ENCODE measurements at places on chromosomes 6 and 20.
A peak's percentile ranks its signal among the peaks of the same experiment; 100 is the strongest.

DNA sequence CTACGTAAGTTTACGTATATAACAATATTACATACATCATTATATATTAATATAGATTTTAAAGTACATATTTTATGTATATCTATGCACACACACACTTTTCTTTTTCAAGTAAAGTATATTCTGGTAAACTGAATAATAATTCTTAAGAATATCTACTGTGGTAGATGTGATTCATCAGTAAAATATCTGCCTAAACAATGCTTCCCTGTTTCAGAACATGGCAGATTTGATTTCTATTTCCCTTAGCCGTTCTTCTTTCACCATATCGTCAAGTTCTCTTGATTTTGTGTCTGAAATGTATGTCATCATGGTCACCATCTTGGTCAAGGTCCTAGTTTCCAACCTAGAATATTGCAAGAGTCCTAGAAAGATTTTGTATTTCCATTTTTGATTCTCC lies 195.6 kb downstream of the HDGFL1 start:
- DNase-seq = peak; percentile 76

DNA sequence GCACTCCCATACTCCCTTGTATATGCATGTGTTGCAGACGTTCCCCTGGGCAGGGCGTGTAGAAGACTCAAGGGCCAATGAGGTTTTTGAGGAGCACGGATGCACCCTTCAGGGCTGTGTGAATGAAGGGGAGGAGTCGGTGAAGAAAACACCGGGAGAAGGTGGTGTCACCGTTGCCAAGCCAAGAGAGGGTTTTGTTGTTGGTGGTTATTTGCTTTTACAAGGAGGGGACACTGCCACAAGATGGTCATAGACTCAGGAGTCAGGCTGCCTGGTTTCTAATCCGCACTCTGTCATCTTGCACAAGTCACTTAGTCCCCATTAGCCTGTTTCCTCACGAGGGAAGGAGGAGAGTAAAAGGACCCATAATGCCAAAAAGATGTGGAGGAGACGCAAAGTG lies 124.0 kb downstream of the PXDC1 start:
- DNase-seq = no peak

GRCh38 chr20:47102629-47103028 lies 208.0 kb downstream of the EYA2 start:
- DNase-seq = no peak

DNA sequence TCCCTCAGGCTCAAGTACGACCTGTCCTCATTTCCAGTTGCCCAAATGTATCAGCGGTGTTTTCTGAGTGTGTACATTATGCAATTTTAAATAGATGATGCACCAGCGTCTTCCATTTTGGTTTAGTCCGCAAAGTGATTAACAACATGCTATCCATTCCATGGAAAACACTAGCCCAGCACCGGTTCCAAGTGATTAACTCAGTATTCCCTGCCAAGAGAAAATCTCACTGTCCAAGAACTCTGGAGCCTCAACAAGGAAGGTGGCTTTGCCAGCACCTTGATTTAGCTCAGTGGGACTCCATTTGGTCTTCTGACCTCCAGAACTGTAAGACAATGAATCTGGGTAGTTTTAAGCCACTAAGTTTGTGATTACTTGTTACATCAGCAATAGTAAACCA lies 107.2 kb downstream of the FOXC1 start:
- no peak for DNase-seq

- DNase-seq = peak; percentile 60
Observed at GRCh38 chr20:46699651-46700359, 9.6 kb upstream of the SLC2A10 start.

GRCh38 chr6:2102966-2103365 lies 142.4 kb downstream of the GMDS start:
- no peak for DNase-seq

- no peak for DNase-seq
Observed at GRCh38 chr6:43020847-43021246, 576 bp upstream of the RRP36 start.

DNA sequence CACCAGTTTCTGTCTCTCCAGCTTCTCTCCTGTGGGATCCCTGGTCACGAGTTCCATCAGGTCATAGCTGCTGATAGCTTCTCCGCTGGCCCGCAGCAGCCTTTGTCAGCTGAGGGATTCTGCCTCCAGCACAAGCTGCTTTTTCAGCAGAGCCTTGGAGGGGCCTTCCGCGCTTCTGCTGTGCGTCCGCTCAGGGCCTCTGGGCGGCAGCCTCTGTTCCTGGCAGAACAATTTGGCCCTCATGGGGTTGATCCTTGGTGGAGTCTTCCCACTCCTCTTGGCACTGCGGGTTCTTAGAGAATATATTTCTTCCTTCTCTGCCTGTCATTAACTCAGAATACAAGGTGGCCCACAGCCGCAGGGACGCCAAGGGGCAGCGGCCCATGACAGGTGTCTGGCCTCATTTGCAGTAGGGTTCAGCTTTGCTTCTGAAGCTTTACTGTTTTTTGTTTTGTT lies 158.8 kb downstream of the DTNBP1 start:
- DNase-seq = peak; percentile 61

DNA sequence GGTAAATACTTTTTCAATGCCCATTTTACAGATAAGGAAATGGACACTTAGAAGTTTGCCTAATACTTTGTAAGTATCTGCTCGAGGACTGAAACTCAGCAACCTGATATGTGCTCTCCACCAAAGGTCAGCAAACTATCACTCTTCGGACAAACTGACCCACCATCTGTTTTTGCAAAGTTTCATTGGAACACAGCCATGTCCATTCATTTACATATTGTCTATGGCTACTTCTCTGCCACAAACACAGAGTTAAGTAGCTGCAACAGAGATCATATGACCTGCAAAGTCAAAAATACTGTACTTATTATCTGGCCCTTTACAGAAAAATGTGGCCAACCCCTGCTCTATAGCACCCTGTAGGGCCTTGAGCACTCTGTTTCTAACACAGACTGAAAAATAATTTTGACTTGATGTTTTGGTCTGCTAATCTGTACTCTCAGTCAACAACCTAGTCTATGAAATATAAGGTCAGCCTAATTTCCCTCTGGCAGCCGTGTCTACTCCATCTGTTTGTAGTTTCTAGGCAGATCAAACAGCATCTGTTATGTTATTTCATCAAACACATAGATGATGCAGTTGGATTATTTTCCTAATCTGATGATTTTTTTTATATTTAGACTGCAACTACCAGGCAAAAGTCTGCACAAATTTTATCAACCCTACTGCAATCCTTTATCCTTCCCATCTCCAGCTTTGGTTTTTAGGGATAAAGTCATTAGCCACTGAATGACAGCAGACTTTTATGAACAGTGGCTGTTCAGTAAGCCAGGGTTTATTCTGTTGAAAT lies 41.4 kb upstream of the BEND6 start:
- no peak for DNase-seq

DNA sequence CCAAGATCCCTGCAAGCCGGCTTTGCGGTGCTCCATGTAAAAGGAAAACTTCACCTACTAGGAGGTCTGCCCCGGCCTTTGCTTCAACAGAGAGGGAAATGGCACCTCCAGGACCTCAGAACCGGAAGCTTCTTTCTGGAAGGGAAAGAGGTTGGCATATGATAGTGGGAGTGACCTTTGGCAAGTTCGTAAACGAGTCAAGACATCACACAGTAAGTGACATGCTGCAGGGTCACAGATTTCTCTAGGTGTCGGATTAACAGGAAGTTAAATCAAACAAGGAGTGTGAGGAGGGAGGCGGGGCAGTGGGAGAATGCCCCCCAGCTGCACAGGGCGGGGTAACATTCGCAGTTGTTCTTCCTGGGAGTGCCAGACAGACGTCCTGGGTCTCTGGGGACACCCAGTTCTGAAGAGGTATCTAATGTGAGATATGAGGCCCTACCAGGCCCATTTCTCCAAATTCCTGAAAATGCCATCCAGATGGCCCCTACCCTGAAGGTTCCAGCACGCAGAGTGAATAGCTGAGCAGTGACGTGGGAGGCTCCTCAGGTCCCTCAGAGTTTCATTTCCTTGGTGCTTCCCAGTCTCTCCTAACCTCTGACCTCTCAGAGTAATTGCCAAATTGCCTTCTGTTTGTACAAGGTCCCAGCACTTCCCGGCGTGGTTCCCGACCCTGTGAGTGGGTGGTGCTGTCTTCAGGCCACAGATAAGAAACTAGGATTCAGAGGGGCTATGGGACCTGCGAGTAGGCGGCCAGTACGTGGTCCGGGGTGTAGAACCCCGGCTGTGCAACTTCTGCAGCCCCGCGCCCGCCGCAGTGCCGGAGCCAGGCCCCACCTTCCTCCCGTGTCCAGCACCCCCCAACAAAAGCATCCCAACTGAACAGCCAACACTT lies 1.9 kb downstream of the RRBP1 start:
- no peak for DNase-seq
